HS-27A (cell line): ENCODE measurements at places on chromosomes 6 and 20.

DNA sequence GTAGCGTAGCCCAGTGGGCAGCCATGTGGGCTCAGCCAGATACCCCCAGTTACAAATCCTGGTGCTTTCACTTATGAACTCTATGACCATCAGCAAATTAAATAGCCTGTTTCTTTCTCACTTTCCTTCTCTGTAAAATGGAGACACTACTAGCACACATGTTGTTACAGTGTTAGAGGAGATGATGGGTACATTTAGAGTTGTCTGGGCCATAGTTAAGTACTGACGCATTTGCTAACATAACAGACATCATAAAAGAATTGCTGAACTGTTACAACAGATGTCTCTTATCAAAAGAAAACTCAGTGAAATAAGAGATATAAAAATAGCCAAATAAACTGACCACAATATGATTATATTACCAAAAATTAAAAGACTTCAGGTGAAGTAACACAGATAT is 69.9 kb upstream of the DOK5 start:
- no peak for DNase-seq

- no peak for DNase-seq
Observed at GRCh38 chr6:25963426-25964123, 973 bp downstream of the TRIM38 start.

DNA sequence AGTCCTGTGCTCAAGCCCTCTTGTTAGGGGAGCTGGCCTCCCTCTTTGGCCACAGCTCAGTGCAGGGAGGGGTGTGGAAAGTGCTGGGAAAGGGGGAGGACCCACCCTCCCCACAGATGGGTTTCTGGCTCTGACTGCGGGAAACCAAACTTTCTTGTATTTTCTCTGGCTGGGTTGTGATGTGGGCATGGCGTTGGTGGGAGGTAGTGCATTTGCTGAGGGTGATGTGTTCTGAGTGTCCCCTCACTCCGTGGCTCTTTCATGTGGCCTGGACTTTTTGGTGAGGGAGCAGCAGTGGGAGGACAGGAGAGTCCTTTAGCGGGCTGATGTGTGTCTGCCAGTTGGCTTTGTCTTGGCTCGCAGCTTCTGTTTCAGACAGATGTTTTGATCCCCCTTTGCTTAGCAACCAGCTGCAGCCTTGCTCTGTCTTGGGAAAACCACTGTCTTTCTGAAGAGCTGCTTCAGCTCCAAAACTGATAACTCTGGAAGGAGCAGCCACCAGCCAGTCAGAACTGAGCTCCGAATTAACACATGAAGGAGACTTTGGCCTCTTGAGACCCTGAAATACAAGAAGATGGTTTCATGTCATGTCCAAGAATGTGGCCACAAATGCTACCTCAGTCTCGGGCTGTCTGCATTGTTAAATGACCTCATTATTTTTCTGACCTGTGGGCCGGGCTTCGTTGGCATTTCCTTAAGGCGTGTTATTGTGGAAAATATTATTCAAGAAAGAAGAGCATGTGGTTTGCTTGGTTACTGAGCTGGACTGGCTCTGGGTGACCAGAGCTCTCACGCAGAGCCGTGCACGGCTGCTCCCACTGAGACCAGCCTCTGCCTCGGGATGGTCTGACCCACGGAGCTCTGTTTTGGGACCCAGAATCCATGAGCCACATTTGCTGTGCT is 21.5 kb downstream of the SYNJ2 start:
- no peak for DNase-seq

DNA sequence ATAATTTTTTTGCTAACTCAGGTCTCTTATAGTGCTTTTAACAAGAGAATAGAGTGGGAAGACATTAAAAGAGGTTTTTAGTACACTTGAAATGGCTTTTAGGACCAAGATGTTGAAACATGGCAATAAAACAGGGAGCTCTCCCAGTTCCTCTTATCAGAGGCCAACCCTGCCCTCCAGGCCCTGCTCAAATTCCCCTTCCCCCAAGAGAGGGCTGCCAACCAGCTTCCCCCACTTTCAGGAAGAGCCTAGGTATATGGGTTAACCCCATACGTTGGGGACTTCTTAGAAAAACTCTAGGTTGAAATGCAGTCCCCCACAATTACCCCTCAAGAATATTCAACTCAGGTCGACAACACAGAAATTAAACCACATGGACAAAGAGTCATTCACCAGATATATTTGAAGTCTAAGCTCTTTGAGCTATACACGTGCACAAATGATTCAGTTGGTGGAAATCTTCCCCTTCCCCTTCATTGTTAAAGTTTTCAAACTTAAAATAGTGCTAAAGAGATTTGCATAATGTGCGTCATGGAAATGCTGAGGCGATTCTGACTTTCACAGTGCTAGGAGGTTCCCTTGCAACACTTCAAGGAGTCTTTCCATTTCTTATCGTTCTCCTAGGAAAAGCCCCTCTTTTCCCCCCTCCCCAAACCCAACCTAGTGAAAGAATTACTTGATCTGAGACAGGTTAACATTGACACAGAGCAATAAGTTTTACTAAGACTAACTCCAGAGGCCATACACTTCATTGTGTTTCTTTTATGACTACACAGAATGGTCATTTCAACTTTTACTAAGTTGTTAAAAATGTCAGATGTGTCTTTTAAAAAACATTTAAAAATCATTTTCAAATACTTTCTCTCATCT is 49.8 kb upstream of the ENPP5 start:
- no peak for DNase-seq

- no peak for DNase-seq
Observed at GRCh38 chr6:116994447-116994846, 117.4 kb downstream of the RFX6 start.

DNA sequence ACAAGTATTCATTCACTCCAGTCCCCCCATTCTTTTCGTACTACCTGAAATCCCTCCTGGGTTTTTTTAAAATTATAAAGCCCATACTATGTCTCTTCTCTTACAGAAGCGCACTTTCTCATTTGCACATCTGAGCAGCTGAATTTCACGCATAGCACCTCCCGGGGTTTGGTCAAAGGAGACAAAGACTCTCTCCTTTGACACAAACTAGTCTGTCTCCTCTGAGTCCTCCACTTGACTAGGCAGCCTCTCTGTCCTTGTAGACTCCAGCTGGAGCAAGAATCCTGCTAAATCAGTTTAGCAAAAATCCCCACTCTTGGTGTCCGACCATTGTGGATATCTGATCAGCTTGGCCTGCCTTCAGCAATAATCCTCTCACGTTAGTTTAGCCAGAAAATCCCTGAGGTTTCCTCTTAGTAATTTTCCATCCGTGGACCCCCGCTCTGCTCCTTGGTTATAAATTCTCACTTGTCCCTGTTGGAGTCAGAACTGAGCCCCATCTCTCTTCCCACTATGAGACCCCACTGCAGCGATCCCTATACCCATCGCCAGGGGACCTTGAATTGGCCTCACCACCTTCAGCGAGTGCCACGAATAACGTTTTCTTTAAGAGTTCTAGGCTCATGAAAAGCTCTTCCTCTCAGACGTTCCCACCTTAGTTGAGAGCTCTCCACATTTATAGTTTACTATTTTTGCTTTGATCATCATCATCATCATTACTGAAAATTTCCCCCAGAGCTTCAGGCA is 29.0 kb downstream of the PDYN start:
- DNase-seq = no peak
